ENCODE measurements at places on chromosomes 13 and 19.

DNA sequence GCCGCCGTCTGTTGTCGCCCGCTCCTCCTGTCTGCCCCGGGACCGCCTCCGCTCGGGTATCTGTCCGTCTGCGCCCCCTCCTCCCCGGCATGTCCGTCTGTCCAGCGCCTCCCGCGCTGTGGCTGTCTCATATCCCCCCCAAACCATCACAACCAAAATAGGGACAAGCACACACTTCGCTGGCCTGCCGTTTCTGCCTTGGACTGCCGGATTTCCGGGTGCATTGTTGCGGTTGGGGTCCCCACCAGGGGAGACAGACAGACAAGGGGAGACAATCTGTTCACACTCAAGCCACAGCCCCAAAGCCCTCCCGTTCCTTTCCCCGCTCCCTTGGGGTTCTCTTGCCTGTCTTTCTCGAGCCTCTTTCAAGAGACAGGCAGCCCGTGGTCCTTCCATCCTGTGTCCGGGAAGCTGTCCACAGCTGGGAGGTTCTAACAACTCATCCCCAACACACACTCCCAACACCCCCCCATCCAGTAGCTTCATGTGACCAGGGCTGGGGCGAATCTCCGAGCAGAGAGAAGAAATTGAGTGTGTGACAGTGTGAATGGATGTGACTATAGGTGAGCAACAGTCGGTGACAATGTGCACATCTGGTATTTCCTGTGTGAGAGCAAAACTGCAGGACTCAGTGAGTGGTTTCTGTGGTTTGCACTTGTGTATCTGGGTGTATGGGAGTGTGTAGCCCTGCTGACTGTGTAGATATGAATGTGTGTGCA lies 16.5 kb upstream of the FOSB start:
- DNase-seq: no peak

GRCh38 chr19:40089462-40089861 lies 1.3 kb downstream of the ZNF780A start:
- no peak for DNase-seq

- DNase-seq: no peak
These were observed 335.8 kb downstream of the SLITRK1 start for GRCh38 chr13:83546476-83546875.

DNA sequence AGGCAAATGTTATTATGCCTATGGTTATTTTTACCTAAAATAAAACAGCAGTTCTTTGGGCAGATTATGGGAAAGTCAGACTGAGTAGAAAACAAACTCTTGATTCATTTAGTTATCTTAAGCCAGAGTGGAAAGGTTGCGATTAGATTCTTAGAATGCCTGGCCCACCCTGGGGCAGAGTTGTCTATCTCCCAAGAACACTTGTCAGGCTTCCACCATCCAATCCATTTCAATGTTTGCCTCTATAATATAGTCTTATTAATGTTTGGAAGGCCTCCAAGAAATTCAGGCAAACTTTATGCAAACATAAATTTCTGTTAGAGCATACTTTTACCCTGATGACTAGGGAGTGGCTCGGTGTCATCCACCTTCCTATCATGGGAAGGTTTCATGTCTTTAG lies 207.0 kb downstream of the SLITRK6 start:
- no peak for DNase-seq

- no peak for DNase-seq
These were observed 12.5 kb upstream of the MZF1 start for GRCh38 chr19:58585442-58586132.

GRCh38 chr13:110648848-110649421 lies 33.6 kb downstream of the NAXD start:
- DNase-seq: no peak

DNA sequence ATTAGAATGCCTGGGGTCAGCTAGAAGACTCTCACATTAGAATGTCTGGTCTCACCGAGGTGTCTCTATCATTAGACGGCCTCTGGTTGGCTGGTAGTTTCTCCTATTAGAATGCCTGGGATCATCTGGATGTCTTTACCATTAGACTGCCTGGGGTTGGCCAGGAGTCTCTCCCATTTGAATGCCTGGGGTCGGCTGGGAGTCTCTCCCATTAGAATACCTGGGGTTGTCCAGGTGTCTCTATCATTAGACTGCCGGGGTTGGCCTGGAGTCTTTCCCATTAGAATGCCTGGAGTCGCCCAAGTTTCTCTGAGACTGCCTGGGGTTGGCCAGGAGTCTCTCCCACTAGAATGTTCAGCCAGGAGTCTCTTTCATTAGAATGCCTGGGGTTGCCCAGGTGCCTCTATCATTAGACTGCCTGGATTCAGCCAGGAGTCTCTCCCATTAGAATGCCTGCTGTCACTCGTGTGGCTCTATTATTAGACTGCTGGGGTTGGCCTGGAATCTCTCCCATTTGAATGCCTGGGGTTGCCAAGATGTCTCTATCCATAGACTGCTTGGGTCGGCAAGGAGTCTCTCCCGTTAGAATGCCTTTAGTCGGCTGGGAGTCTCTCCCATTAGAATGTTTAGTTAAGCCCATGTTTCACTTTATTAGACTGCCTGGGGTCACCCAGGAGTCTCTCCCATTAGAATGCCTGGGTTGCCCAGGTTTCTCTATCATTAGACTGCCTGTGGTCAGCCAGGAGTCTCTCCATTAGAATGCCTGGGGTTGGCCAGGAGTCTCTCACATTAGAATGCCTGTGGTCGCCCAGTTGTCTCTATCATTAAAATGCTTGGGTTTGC lies 1467.8 kb downstream of the UQCRFS1 start:
- no peak for DNase-seq

- DNase-seq: no peak
These were observed 52.2 kb downstream of the ATP11A start for GRCh38 chr13:112741835-112742570.

Measured in AG09309 (cell line).